ENCODE measurements at places on chromosomes 6 and 20.

- DNase-seq: peak; percentile 28
Measured at GRCh38 chr6:32087574-32088486, 21.3 kb downstream of the TNXB start.

DNA sequence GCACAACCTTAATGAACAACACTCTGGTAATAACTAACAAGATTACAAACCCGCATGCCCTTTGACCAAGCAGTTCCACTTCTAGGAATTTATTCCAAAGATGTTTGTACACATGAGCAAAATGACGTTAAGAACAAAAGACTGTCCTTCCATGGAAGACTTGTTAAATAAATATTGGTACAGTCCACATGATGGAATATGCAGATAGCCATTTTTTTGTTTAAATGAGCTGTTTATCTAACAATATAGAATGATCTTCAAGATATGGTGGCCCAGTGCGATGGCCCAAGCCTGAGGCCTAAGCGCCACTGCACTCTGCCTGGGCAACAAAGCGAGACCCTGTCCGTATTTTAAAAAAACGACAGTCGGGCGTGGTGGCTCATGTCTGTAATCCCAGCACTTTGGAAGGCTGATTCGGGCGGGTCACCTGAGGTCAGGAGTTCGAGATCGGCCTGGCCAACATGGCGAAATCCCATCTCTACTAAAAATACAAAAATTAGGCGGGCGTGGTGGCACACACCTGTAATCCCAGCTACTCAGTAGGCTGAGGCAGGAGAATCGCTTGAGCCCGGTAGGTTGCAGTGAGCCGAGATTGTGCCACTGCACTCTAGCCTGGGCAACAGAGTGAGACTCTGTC, 7.4 kb upstream of the AHCY start:
- no peak for DNase-seq

DNA sequence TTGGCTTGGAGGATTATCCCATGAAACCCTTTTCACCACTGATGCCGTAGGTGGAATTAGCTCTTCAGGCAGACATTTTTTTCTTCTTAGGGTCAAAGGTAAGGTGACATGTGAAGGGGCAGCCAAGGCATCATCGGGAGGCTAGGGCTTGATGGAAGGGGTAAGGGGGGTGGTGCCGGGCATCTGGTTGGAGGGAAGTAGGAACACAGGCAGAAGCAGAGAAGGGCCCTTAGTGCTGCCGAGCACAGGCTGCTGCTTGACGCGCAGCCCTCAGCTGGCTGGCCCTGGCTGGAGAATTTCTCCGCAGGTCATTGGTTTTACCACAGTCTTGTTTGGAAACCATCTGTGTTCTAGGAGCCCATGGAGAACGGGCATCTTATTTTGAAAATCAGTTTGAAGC, 54.7 kb downstream of the TRAF3IP2 start:
- no peak for DNase-seq

GRCh38 chr6:16850681-16851026, 89.4 kb upstream of the ATXN1 start:
- DNase-seq: no peak

DNA sequence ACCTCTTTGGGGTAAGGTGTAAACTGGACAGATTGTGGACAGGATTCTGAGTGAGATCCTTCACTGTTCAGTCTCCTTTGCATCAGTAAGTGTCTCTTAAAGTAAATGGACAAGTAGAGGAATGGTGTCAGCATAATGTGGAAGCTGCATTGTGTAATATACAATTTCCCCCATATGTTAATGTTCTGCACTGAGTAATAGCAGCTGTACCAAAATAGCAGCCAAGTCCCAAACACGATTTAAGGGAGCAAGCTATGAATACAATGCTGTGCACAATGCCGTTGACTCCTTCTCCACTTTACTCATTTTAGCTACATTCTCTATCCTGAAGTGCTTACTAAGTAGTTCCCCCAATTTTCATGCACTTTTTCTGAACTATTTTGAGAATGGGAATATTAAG, 21.1 kb upstream of the TRIM26 start:
- no peak for DNase-seq

DNA sequence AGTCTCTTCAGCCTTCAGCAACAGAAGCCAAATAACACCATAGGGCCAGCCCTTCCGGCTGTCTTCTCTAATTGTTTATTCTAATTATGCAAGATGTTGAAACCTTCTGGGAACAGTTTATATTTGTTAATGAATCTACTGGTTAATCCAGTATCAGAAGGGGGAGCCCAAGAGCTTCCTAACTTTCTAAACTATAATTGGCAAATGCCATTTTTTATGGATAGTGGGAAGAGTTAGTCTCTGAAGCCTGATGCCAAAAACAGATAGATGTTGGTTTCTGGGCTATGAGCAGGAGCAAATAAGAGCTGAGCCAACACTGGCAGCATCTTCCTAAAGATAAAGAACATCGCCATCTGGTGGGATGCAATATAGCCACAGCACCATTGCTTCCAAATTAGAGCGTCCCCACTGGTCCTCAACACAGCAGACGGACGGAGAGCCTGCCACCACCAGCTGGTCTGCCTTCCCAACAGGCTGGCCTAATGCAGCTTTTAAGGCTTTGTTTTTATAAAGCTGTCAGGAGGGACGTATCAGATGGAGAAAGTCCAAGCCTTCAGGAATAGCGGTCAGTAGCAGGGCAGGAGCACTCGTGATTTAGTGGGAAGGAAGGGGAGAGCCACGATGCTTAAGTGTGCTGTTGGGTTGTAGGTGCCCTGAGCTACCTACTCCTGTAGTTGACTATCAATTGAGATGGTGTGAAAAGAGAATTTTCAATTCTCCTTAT, 118.8 kb downstream of the RALGAPA2 start:
- DNase-seq: no peak

- no peak for DNase-seq
Measured at GRCh38 chr6:25463441-25463840, 184.3 kb downstream of the CARMIL1 start.

DNA sequence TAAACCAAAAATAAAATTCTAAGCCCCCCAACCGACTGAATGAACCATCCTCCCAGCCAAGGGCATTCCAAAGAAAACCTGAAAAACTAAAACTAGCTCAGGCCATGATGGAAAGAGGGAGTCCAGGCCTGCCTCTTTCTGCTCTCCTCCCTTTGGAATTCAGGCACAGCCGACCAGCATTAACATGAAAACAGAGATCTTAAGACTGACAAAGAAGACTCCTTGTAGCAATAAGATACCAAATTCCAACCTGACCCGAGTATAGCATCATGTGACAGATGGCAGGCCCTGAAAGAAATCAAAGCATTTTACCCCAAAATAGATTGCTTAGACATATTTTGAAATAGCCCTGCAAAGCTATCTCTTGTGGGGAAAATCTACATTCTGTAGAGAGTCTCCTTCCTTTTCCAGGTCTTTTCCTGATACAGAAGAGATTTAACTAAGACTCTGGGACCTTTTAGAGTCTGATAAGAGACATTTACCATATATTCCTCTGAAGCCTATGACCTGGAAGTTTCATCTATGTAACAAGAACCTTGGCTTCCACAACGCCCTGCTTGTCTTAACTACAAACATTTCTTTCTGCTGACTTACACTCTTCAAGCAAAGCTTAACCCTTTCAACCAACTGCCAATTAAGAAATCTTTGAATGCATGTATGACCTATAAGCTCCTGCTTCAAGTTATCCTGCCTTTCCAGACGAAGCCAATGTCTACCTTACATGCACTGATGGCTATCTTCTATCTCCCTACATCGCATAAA, 22.2 kb upstream of the TXLNB start:
- DNase-seq: no peak

DNA sequence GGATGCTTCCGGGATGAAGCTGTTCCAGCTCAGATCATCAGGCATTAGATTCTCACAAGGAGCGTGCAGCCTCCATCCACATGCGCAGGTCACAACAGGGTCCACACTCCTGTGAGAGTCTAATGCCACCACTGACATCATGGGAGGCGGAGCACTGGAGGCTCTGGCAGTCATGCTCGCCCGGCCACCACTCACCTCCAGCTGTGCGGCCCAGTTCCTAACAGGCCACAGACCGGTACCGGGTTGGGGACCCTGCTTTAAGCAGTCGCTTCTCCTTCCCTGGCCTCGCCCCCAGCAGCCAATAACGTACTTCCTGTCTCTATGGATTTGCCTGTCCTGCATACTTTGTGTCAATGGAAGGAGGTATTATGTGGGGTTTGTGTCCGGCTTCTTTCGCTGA, 236.8 kb downstream of the TAF4 start:
- DNase-seq: no peak

- no peak for DNase-seq
Measured at GRCh38 chr6:133806382-133807140, 82.4 kb upstream of the TCF21 start.

- no peak for DNase-seq
Measured at GRCh38 chr6:27468334-27468733, 4.6 kb downstream of the ZNF184 start.

DNA sequence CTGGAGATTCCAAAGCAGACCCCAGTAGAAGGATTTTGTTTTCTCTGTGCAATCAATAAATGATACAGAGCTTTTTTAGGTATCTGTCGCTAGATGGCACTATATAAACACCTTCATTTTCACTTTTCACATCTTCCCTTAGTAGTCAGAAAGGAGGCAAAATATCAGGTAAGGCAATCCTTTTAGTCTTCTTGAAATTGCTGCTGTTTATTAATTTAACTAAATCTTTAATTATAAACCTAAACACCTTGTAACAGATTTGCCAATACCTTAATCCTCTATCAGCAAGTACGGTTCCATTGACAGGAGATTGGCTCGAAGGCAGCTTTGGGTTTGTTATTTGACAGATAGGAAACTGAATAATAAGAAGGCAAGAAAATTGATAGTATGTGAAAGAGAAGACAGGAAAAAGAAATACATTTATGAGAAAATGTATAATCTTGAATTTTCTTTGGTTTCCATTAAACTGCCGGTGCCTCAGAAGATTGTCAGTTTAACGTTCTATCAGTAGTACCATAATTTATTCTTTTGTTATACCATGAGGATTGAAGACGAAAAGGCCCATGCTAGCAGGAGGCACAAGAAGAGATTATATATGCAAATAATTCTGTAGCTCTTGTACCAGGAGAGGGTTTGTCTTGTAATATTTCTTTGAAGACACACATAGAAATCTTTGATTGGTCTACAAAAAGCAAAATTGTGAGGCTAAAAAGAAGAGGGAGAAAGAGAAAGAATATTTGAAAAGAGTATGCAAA, 23.5 kb upstream of the IBTK start:
- DNase-seq: no peak

GRCh38 chr6:170062915-170063241, 228.0 kb downstream of the DLL1 start:
- peak; percentile 7 for DNase-seq

DNA sequence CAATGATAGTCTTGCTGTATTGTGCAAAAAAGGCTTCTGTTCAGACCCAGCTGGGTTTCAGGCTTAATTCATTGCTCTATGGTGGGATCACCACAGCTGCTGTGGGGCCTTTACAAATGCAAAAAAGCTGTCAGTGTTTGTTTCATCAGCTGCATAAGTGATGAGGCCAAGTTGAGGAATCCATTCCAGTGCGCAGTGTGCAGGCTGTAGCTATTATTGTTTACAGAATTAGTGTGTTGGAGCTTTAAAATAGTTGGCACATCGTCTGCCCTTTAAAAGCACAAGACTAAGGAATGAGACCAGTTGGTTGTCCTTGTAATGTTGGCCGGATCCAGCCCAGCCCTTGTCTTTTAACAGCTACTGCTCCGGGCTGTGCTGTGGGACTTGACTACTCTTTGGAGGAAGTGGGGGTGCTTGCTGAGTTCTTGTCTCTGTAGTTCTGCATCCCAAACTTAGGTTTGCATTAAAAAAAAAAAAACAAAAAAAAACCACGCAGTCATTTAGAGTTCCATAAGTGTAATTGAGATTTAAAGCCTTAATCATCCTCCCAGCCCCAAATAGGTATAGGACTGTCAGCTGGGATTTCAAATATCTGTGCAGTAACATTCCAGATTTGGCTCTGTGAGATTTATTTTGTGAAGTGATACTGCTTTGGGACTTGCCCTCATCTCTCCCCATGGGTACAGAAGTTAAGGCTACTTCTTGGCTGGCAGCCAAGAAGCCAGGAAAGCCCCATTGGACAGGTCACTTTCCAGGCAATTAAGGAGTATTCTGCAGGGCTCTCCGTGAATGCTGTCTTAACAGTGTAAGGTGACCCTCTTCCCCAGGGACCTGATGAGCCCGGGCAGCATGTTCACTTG, 19.3 kb downstream of the JARID2 start:
- peak; percentile 63 for DNase-seq

GRCh38 chr20:21376626-21377025, 20.7 kb downstream of the NKX2-4 start:
- no peak for DNase-seq

DNA sequence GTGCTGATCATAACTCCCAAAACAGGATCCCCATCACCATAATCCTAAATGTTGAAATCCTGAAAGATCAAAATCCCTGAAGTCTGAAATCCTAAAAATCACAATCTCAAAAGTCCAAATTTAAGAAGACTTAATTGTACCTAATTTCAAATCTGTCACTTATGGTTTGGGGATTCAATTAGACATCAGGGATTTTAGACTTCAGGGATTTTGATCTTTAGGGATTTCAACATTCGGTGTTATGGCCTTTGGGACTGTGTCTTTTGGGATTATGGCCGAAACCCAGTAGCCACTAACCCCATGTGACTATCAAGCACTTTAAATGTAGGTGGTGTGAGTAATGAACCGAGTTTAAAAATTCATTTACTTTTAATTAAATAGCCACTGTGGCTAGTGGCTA, 21.7 kb upstream of the AVP start:
- no peak for DNase-seq

DNA sequence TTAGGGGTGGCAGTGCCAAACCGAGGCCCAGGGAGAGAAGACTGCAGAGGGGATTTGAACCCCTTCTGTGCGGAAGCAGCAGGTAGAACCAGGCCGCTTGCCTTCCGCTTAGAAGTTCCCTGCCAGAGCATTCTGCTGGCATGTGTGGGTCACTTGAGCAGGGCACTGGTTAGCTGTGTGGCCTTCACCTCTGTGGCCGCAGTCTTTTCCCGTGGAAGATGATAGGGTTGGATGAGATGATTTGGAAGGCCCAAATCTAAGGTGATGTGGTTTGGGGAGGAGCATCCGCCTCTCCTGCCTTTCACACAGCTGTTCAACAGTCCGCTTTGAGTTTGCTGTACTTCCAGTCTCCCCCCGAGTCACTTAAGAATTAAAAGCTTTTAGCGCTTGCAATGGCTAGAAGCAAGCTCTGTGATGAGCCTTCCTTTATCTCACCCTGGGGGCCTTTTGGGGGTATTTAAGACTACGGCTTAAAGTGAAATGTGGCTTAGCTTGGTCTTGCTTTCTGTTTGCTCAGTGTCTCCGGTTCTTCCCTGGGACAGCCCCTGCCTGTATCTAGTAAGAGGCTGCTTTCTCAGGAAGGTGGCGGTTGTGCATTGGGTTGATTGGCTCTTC, 743 bp downstream of the CMTR1 start:
- DNase-seq: peak; percentile 15

DNA sequence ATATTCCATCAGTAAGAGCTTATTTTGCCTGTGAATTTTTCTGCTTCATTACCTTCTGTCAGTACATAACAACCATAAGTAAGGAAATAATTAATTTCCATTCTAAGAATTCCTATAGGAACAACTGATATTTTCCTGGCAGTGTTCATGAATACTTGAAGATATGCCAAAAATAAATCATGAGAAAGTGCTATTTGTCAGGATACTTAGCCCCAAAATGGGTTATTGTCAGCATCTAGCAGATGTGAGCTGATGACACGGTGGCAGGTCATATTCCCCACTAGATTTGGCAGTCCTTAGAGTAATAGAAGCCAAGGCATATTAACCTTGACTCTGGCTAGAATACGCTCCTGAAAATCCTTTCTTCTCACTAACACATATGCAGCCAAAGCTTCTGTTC, 43.2 kb upstream of the CRISP1 start:
- DNase-seq: no peak

Data from gastrocnemius medialis (tissue), 4 donors.